ENCODE measurements at places on chromosomes 1 and 21.

DNA sequence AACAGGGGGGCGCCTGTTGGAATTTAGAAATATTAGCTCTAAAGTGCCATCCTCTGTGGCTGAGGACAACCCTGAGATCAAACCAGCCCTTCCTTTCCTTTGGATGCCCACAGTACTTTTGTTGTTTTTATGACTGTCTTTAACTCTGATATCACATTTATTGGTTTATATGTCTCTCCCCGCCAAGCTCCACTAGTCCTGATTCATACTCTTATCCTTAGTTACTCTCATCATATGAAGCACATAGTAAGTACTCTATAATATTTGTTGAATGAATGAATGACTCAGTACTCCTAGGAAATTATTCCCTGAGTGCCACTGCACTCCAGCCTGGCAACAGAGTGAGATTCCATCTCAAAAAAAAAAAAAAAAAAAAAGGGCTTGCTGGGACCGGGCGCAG, 22.6 kb upstream of the NRDC start:
- no peak for DNase-seq

DNA sequence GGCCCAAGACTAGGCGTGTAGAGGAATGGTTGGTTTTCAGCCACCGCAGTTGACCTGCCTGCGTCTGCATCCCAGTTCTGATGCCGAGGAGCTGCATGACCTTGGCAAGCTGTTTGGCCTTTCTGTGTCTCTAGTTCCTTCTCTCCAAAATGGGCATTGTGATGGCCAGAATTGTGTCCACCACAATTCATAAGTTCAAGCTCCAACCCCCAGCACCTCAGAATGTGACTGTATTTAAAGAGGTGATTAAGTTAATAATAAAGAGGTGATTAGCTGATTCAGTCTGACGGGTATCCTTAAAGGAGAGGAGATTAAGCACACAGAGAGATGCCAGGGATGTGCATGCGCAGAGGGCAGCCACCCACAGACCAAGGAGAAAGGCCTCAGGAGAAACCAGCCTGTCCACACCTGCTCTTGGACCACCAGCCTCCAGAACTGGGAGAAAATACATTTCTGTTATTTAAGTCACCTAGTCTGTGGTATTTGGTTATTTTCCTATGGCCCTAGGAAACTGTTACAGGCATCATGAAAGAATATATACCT, 28.5 kb downstream of the MAB21L3 start:
- DNase-seq = no peak

DNA sequence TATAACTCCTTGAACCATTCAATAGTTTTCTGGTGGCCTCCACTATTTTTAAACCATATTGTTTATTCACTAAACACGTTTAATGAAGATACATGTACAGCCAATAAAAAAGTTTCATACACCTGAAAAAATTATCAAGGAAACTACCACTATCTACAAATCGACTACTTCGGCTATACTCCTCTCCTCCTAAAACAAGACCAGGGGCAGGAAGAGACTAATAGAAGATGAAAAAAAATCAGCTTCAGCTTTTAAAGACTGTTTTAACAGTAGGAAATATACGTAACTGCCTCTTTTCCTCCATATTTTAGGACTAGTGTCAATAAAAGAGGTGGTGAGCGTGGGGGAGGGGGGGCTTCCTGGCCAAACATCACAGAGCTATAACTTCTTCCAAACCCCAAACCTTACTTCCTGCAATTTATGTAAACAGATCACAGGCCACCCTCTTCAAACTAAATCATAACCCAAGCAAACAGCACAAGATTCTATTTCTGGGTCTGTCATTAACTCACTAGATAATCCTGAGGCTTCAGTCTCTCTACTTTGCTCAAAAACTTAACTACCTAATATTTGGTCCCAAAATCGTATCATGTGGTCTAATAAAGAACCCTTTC, 15.1 kb downstream of the FOXJ3 start:
- no peak for DNase-seq

DNA sequence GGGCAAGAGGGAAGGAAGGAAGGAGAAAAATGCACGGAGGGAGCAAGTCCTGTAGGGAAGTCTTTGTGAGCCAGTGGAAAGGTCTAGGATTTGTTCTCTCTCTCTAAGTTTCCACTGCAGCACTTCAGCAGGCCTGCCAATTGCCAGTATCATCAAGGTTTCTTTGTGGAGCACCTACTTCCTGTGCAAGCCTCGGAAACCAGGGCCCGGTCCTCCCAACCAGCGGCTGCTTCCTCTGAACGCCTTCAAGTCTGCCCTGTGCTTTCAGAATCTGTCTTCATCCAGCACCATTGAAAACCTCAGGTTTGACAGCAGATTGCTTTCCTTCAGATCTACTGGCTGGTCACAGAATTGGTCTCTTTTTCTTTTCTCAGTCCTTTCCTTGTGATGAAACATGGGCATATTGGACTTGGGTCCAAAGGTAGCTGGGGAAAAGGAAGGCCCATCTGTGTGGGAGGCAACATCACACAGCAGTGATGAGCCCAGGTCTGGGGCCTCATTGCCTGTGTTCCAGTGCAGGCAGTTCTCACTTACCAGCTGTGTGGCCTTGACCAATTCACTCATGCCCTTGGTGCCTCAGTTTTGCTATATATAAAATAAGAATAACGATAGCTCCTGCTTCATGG, 144.5 kb downstream of the SEC16B start:
- DNase-seq = no peak

DNA sequence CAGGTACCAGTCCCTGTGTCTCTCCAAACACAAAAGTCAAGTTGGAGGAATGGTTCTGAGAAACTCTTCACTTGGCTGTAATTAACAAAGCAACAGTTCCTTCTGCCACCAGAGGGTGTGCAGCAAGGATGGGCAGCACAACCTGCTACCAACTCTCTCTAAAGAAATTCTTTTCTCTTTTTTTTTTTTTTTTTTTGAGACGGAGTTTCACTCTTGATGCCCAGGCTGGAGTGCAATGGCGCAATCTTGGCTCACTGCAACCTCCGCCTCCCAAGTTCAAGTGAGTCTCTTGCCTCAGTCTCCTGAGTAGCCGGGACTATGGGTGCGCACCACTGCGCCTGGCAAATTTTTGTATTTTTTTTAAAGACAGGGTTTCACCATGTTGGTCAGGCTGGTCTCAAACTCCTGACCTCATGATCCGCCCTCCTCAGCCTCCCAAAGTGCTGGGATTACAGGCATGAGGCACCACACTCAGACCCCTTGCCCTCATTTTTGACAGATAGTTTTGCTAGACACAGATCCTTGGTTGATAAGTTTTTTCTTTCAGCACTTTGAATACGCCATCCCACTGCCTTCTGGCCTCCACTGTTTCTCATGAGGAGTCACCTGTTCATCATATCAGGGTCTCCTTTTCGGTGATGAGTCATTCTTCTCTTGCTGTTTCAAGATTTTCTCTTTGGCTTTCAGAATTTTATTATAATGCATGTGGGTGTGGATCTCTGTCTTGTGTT, 12.1 kb upstream of the DEGS1 start:
- no peak for DNase-seq

- DNase-seq = no peak
These were observed 19.7 kb upstream of the ADGRB2 start for GRCh38 chr1:31783846-31784245.

DNA sequence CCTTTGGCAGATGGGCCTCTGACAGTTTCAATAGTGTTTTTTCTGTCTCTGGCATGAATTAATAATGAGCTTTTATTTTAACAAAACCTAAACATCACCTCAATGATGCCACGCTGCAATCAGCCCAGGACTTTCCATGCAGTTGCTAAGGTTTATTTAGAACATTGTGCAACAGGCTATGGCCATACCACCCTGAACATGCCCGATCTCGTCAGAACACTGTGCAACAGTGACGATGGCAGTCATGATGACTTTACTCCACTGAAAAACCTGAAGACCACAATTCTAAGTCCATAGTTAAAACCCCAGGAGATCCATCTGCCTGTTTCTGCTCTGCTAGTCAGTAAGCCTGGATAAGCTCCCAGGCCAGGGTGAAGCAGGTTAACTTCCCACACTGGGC, 310.0 kb downstream of the PBX1 start:
- DNase-seq = no peak

GRCh38 chr1:242212401-242212800, 213.5 kb upstream of the MAP1LC3C start:
- no peak for DNase-seq

DNA sequence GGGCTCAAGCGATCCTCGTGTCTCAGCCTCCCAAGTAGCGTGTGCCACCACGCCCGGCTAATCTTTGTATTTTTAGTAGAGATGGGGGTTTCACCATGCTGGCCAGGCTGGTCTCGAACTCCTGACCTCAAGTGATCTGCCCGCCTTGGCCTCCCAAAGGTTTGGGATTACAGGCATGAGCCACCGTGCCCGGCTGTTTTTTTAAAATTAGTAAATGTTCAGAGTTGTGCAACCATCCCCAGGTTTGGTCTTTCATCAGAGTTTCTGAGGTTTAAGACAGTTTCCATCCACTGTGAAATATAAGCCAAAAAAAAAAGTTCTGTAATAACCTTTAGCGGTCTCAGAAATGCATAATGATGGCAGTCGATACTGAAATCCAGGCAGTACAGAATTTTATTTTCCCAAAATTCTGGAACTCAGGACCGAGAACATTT, 550 bp upstream of the SYT11 start:
- DNase-seq = no peak

GRCh38 chr1:234756066-234756774, 146.2 kb upstream of the IRF2BP2 start:
- DNase-seq = no peak

GRCh38 chr21:20641241-20641640, 357.0 kb upstream of the NCAM2 start:
- DNase-seq = no peak

- DNase-seq = no peak
These were observed 87.9 kb downstream of the SSBP3 start for GRCh38 chr1:54318246-54318814.

DNA sequence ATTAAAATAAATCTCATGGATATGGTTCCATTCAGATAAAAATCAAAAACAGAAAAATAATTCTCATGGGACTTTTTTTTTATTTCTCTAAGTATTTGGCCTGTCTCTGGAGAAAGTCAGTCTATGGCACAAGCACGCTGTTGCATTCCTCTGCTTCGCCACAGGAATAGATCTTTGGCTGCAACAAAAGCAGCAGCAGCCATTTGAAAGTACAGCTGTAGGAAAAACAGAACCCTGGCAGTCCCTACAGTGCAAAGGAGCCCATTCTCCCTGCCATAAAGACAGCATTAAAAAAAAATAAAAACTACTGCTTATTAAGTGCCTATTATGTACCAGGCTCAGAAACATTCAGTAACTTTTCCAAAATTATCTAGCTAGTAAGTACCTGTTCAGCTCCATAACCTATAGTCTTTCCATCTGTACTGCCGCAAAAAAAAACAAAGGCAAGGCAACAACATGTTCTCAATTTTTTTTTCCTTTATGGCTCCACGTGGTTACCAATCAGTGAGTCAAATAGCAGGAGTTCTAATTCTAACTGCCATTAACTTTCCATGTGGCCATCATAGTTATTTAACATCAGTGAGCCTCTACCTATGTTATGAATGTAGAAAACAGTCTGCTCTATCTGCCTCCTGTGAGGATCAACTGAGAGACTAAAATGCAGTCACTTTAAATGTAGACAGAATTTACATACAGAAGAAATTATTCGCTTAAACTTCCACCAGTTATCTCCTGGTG, 22.7 kb downstream of the SLC35D1 start:
- DNase-seq = no peak

DNA sequence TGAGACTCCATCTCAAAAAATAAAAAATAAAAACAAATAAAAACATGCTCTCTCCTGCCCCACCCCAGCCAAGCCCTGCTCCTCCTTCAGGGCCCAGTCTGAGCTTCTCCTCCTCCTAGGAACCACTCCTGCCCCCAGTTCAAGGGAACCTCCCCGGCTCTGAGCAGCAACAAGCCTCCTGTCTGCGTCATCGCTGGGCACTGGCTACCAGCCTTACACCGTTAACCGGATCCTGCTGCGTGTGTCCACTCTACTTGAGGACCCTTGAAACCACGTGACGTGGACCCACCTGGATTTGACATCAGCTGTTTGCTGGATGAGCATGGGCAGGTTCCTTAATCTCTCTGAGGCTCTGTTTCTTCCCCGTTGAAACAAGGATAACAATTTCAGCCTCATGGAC, 1.6 kb upstream of the TAS1R2 start:
- no peak for DNase-seq

DNA sequence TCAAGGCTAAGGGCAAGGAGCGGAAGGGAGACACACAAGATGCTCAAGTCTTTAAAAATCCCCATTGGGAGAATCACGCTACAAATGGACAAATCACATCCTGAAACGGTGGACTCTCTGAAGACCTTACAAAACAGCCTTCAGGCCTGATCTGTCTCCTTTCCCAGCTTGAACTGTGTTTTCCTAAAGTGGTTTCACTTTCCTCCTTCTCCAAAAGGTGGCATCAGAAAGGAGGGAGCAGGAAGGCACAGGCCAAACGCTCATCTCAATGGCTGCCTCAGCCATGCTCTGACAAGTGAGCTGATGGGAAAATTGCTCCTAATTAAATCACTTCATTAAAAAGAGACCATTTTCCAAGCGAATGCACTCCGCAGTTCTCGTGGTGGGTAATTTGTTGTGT, 47.7 kb downstream of the UTP25 start:
- no peak for DNase-seq

- peak; percentile 34 for DNase-seq
These were observed 32.7 kb upstream of the SUCO start for GRCh38 chr1:172500207-172500606.

DNA sequence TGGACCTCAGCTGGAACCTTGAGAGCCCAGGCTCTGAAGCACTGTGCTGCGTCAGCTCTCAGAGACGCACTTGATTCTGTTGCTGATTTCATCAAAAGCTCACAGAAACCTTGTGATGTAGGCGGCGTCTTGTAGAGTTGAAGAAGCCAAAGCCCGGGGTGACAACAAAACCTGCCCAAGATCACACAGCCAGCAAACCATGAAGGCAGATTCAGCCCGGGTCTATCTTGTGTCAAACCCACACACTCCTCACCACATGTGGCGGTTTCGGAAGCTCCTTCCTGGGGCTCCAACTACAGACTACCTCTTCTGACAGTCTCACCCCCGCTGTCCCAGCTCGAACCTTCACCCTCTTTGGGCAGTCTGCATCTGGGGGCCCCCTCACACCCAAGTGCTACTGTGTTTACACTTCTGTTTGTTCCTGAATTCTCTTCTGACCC, 50.4 kb downstream of the TENT5C start:
- DNase-seq = no peak

- no peak for DNase-seq
These were observed 7.2 kb downstream of the SLAMF1 start for GRCh38 chr1:160639652-160640051.

- DNase-seq = no peak
These were observed 50.9 kb downstream of the HUNK start for GRCh38 chr21:31923756-31924155.

GRCh38 chr1:167344615-167345385, 124.1 kb downstream of the POU2F1 start:
- no peak for DNase-seq

All from foreskin keratinocyte (primary cell).